Transverse colon (tissue), 4 donors: ENCODE measurements at places on chromosomes 5 and 9. TPM values are rescaled to one million over a fixed set of nuclear protein-coding genes. Genes with fewer than 3 reads are reported as not detected.

GRCh38 chr9:113428062-113428615 is 17.6 kb downstream of the C9orf43 start:
- DNase-seq, result no peak

DNA sequence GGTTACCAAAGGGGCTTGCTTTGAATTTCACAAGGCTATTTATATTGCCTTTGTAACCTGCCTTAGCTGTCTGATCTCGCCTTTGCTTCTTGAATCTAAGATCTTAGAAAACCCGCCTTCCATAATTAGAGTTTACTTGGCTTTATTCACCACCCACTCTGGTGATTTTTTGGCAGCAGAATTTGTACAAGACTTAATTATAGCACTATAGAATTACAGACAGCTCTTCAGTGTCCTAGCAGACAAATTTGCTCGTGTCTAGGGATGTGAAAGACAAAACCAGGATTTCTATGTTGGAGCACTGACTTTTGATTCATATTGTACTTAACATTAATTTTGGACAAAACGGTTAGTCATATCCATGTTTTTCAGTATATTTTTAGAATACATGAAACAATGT is 306.6 kb downstream of the ADGRV1 start:
- no peak for DNase-seq

DNA sequence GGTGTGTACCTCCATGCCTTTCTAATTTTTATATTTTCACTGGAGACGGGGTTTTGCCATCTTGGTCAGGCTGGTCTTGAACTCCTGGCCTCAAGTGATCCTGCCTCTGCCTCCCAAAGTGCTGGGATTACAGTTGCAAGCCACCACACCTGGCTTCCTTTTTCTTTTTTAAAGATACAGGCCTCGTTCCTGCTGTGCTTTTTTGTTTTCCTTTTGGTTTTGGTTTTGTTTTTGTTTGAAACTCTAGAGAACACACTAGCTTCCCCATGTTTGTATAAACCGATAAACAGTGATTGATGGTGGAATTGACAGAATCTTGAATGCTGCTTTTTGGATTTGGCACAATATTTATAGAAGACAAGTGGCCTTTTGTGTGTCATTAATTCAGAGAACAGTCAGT is 1603.4 kb downstream of the MAT2B start:
- DNase-seq, result no peak

DNA sequence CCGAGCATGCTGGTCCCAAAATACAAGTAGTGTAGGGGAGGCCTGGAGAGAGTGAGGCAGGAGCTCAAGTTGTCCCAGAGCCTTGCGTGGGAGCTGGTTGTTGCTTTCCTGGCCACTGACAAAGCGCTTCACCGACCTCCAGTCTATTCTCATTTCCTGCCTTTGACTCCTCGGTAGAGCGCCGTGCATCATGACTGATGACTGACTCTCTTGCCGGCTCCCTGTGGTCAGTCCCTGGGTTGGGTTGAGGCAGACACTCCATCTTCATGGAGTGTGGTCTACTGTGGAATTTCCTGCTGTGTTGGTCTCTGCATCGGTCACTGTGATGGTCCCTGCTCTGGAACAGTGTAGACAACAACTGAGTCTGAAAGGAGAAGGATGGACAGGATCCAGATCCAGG is 175.1 kb upstream of the S1PR3 start:
- DNase-seq, result no peak

DNA sequence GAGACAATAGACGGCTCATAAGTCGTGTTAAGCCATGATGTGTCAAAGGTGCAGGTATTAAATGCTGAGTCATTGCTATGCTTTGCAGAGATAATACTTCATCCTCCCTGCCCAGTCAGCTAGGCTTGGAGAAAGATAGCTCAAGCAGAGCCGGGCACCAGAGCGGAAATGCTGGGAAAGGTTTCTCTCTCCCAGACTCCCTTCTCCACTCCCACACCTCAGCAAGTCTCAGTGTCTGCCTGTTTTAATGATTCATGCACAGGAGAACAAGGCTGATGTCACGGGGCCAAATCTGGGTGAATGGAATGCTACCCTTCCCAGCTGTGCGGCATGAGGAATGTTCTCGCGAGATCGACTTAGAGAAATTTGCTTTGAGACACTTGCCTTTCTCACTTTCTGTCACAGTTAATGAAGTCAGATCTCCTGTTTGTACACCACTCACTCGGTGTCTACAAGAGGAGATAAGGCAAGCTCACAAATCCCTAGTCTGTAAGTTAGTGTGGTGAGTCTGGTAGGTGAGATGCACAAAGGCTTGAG is 204.4 kb downstream of the EFNA5 start:
- no peak for DNase-seq

- no peak for DNase-seq
Measured at GRCh38 chr9:20315677-20316076, 306.6 kb downstream of the MLLT3 start.

GRCh38 chr5:171810227-171810626 is 24.6 kb downstream of the SMIM23 start:
- DNase-seq, result no peak

- DNase-seq, result no peak
Measured at GRCh38 chr5:151675611-151676313, 11.0 kb downstream of the SPARC start.

- no peak for DNase-seq
Measured at GRCh38 chr5:42422656-42423280, 471 bp upstream of the GHR start.

- DNase-seq, result no peak
Measured at GRCh38 chr5:154477382-154478223, 424 bp downstream of the HAND1 start.

- no peak for DNase-seq
Measured at GRCh38 chr9:17280350-17281012, 145.6 kb downstream of the CNTLN start.

DNA sequence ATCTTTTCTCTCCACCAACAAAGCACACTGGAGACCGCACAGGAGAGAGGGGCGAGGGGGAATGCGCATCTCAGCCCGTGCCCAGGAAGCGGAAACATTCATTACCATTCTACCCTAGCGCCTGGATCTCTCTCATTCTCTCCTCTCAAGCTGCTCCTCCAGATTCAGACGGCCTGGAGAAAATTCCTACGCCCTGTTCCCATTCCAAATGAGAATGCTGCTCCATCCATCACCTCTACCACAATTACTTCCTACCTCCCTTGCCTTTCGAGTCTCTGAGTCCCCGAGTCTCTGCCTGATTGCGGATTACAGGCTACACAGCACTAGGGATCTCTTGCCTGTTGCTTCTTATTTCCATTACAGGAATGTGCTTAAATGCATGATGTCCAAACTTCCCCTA is 6.7 kb downstream of the DDX31 start:
- DNase-seq, result no peak

GRCh38 chr9:106857811-106858470 is 5.0 kb upstream of the ZNF462 start:
- no peak for DNase-seq

DNA sequence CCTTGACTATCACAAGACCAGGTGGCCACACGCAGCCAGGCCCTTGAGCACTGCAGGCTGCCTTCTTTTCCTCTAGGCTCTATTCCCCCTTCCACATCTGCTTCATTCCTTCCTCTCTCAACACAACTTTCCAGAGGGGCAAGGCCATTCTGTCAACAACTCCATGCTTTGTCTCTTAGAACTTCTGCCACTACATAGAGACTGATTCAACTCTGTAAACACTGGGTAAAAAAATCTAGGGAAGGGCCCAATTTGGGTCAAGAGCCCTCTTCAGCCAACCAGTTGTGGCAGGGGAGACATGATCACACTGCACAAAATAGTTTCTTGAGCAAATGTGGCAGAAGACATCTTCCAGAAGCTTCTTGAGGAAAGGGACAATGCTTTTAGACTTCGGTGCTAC is 55.6 kb downstream of the ATPSCKMT start:
- DNase-seq, result no peak

DNA sequence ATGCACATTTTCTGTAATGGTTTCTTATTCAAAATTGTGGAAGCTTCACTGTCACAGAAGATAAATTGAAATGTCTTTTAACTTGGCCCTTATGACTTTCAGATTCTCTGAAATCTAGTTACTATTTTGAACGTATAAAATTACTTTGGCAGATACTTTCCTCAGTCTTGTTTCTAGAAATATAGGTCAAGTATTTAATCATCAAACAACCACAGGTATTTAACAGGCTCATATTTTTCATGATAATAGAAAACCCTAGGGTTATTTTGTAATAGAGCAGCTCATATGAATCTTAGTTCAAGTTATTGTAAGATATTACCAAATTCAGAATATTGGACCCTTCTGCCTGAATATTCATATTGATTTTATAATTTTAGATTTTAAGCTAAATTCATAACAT is 236.0 kb upstream of the CDH18 start:
- DNase-seq, result no peak

- DNase-seq, result no peak
Measured at GRCh38 chr5:112977440-112977861, 853 bp downstream of the DCP2 start.

GRCh38 chr9:23658376-23659258 is 167.4 kb downstream of the ELAVL2 start:
- DNase-seq, result no peak

DNA sequence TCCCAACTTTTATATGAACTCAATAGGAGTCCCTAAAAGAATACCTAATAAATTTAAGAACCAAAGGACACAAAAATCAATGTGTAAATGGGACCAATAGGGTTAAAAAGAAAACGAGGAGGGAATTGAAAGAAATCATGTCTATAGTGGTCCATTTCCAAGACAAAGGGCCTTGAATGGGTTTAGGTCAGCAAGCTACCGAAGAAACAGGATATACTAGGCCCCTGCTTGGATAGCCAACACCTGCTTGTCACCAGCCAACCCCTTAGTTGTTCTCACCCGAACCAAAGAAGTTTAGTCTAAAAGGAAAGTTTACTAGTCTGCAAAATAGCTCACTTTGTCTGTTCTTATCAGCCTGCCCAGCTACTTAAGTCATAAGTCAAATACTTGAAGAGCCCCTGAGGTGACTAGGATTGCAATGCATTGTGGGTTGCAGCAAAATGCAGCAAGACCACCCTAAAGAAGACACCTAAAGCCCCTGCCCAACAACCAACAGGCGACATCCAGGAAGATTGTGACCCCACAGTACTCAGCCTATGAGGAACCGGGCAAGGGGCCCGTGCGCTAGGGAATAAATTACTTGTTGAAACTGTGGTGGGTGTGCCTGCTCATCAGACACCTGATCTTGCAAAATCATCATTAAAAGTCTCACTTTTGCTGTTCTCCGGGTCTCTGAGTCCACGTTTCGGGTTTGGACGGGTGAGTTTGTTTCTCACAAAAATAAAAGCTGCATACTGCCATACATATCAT is 183.9 kb upstream of the PPP1R26 start:
- no peak for DNase-seq

- no peak for DNase-seq
Measured at GRCh38 chr5:112579599-112580170, 158.0 kb upstream of the APC start.

DNA sequence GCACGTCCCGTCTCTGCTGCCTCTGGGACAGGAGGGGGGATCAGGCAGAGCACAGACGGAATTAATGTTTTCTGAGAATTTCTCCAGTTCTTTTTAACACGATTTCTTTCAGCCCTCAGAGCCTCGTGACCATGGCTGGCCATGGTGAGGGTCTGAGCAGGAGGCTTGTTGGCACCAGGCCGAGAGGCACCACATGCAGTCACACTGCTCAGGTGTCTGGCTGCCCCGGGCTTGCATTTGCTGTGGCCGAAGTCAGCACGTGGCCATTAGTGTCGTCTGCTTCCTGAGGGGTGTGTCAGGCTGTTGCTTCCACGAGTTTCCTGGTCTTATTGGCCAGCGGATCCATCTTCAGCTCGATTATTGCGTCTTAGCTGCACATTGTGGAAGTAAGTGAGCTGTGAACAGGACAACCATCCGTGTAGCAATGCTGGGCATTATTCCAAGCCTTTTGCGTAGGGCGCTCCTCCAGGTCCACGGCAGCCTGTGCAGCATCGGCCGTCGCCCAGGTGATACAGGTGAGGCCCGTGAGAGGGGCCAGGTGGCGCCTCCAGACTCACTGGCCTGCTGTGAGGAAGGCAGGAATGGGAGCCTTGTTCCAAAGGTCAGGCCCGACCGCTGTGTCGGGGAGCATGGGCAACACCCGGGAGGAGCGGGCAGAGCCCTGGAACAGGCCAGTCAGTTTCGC is 114.2 kb upstream of the CACNA1B start:
- DNase-seq, result no peak

GRCh38 chr9:114911167-114911821 is 19.1 kb downstream of the TNFSF8 start:
- DNase-seq, result no peak

DNA sequence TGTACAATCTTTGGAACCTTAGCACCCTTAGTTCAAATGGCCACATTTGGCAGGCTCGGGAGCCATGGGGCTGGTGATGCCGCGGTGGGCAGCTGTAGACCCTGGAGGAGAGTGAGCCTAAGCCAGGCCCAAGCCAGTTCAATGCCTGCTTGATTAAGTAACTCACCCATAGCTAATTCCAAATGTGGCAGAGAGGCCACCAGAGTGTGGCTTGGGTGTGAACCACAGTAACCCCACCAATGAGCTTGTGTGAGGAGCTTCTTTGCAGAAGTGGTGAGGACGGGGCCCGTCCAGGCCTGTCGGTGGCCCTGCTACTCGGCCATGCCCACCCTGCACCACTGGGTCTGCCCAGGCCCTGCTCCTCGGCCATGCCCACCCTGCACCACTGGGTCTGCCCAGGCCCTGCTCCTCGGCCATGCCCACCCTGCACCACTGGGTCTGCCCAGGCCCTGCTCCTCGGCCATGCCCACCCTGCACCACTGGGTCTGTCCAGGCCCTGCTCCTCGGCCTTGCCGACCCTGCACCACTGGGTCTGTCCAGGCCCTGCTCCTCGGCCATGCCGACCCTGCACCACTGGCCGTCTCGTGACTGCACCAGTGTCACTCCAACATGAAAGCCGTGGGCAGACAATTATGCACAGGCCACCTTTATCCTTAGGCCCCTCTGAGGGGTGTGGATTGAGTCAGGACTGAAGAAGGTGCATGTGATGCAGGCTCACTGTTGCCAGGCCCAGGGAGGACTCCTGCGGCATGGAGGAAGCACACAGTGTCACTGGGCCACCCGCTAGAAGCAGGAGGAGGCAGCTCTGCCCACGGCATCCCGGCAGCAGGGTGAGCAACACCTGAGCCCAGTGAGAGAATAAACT is 75.4 kb downstream of the MRPL36 start:
- DNase-seq, result no peak

DNA sequence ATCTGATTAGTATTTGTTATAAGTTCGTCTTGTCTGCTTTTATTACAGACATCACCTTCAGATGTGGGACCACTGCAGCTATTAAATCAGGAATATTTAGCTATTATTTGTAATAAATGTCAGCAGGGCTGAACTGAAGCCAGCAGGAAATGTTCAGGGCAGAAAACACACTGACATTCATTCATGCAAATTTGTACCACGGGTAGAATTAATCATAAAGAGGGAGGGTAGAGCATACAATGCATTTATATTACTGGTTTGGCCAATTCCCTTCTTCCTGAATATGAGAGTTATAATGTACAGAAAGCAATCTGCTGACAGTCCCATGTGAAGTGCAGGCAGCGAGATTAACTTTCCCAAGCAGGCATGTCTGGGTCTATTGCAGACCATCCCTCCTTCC is 117.3 kb upstream of the NUDT12 start:
- DNase-seq, result no peak

GRCh38 chr5:167051402-167051768 is 1240.1 kb upstream of the WWC1 start:
- no peak for DNase-seq

TMEM250 gene
- total RNA-seq, result 104 TPM

UBTD2 gene
- 6.0 TPM for total RNA-seq

OBP2B gene
- not detected for total RNA-seq

MACIR gene
- total RNA-seq, result 72.4 TPM

GPX3 gene
- total RNA-seq, result 441 TPM

NR4A3 gene
- 3.4 TPM for total RNA-seq

RNF224 gene
- not detected for total RNA-seq

PCDHGA12 gene
- total RNA-seq, result 14.2 TPM
